Cardiac ventricle fibroblast (primary cell): ENCODE measurements at places on chromosomes 5 and 9. TPM values are rescaled to one million over a fixed set of nuclear protein-coding genes. Genes with fewer than 3 reads are reported as not detected.

Gene SLC6A18
- not detected in 2 replicates for total RNA-seq

Gene TAF11L5
- not detected in 2 replicates for total RNA-seq

Gene PCDHB12
- 0.29 and 0.56 TPM in 2 replicates for total RNA-seq

Gene GPR150
- 0.20 and 0.31 TPM in 2 replicates for total RNA-seq

Gene N4BP3
- total RNA-seq = 1.4 and 1.7 TPM in 2 replicates

Gene HMGXB3
- 20.2 and 21.2 TPM in 2 replicates for total RNA-seq
